ENCODE measurements at places on chromosomes 1 and 21.

GRCh38 chr1:205969229-205969628 lies 26.0 kb upstream of the SLC26A9 start:
- DNase-seq: no peak

GRCh38 chr1:167541003-167541402 lies 12.6 kb downstream of the CREG1 start:
- no peak for DNase-seq

DNA sequence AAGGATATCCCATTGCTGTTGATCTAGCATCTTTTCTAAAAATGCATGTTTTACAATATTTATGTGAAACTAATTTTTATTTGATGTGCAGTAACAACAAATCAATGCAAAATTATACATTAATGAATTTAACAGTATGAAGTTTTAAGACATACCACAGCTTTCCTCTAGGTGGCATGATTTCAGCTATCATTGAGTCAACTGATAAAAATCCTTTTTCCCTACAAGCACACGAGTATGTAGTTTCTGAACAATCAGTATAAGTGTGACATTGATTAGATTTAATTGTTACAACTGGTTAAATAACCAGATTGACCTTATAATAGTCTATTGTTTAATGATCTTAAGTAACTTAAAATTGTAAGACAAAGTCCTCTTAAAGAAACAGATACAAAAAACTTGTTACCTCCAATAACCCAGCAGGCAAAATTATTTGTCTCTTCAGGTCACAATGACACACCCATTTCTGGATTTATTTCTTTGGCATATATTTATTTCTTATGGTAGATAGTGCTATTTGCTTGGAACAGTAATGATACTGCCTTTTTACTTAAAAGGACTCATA lies 5.8 kb upstream of the TGFB2 start:
- DNase-seq: no peak

DNA sequence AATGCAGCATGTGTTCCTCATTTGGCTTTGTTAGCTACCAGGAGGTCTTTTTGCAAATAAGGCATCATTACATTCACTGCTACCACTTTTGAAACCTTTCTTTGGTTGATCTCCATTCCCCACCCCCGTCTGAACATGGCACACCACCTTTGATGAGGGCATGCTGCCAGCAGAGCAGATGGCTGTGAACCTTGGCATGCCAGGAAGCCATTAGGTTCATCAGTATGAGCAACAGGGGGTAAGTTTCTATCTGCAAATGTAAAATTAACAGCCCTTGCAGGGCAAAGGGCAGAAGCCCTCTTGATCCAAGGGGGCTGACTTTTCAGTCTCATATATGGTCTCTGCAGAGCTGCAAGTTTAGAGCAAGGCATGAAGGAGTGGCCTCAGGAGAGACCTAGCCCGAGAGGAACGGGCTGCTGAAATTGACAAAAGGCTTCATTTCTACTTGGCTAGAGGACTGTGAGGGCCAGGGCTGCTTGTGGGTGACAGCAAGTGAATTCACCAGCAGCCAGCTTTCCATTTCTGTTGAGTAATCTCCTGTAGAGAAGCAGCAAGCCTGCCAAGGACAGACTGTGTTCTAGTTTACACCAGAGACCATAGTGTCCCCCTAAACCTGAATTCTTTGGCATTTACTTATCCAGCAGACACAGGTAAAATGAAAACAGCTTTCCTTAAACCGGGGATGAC lies 127.9 kb downstream of the ZNF326 start:
- no peak for DNase-seq

DNA sequence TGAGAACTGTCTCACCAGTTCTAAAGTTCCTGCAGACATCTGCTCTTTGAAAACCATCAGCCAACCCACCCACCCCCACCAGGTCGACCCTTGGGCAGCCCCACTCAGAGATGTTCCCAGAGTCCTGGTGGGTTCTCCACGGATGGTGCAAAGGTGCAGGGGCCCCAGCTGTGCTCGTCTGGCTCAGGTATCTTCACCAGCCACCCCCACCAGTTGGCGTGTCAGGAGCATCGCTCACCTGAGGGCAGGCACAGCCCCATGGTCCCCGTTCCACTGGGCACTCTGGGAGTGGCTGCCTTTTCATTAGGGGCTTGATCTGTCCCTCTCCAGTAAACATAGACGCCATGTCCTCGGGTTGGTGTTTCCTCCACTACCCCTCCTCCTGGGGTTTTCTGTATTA lies 70.5 kb downstream of the UMODL1 start:
- DNase-seq: no peak

GRCh38 chr1:13700521-13701270 lies 708 bp downstream of the PRDM2 start:
- peak; percentile 49 for DNase-seq
